Fibroblast of upper back skin (primary cell): ENCODE measurements at places on chromosomes 1 and 21.

DNA sequence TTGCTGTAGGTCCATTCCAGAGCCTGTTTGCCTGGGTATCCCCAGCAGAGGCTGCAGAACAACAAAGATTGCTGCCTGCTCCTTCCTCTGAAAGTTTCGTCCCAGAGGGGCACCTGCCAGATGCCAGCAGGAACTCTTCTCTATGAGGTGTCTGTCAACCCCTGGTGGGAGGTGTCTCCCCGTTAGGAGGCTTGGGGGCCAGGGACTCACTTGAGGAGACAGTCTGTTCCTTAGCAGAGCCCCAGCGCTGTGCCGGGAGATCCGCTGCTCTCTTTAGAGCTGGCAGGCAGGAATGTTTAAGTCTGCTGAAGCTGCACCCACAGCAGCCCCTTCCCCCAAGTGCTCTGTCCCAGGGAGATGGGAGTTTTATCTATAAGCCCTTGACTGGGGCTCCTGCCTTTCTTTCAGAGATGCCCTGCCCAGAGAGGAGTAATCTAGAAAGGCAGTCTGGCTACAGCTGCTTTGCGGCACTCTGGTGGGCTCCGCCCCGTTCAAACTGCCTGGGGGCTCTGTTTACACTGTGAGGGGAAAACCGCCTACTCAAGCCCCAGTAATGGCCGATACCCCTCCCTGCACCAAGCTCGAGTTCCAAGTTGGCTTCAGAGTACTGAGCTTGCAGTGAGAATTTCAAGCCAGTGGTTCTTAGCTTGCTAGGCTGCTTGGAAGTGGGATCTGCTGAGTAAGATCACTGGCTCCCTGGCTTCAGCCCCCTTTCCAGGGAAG is 8.7 kb upstream of the SLC25A24 start:
- no peak for DNase-seq

DNA sequence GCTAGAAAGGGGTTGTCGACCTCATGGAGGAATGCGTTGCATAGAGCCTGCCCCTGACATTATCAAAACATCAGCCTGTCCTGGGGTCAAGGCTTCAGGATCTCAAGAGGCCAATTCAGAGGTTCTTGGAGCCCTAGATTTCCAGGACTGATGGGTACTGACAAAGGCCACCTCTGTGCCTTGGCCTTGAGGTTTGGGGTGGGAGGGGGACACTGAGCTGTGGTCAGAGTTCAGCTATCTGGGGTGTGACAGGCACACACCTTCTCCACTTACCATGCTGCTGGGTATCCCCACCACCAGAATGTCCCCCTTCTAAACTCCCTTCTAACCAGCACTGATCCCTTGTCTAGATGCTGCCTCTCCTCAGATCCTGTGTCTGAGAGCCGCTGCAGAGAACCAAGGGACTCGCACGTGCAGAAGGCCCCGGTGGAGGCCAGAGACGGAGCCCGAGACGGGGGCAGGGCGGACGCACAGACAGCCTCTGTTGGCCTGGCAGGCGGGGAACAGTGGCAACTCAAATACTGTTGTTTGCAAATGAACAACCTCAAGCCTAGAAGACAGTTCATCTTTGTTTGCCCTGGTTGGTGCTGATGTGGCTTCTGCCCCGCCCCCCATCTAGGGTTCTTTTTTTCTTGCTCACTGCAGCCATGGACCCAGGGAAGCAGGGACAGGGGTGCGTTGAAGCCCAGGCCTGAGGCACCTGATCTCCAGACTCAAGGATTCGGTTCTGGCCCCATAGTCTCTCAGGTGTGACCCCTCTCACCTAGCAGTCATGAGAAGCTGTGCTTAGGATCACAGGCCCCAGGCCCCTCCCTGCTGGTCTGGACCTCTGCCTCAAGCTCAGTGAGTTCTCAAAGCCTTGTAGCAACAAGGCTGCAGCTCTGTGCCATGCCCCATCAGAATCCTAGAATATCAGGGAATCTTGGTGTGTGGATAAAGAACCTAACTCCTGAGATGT is 28.1 kb upstream of the CSF1 start:
- no peak for DNase-seq

DNA sequence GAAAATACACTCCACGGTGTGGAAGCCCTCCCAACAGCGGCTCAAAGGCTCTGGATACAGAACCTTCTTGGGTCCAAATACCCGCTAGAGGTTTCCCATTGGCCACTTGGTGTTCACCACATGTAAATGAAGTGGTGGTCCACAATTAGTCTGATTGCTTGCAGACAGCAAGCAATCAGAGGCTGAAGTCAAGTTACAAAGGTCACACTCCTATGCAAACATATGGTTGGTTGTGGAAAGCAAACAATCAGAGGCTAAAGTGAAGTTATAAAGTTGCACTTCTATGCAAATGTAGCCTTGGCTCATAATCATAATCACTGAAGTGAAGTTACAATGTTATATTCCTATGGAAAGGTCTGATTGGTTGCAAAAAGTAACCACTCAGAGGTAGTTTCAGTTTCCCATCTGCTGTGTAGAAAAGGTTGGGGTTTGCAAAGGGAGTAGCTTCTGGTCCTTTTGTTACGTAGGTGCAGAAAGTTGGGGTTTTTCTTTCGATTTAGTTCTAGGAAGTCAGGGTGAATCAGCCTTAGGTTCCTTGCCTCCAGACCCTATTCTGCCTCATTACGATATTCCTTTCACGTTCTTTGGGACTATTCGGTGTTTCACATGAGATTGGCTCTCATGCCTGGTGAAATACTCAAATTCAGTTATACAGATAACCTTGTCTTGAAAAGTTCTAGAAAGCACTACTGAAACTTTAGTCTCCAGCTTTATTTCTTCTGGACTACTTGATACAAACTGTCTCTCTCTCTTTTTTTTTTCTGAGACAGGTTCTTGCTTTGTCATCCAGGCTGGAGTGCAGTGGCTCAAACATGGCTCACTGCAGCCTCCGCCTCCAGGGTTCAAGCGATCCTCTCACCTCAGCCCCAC is 36.7 kb upstream of the MTF2 start:
- DNase-seq, result no peak

DNA sequence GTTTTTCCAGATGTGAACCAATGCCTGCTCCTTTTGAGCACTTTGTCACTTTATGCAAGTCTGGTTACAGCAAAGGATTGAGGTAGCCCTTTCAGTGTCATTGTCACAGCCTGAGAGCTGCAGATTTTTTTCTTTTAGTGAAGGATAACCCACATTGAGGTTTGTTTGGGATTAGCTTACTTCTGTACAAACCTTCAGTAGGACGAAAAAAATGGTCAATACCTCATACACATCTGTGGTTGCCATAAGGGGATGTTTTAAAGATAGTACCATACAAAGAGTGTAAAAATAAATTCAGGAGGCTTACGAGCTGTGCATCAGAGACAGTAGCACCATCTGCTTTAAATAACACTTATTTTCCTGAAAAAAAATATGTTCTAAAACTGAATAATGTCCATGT is 566.0 kb downstream of the AJAP1 start:
- no peak for DNase-seq

DNA sequence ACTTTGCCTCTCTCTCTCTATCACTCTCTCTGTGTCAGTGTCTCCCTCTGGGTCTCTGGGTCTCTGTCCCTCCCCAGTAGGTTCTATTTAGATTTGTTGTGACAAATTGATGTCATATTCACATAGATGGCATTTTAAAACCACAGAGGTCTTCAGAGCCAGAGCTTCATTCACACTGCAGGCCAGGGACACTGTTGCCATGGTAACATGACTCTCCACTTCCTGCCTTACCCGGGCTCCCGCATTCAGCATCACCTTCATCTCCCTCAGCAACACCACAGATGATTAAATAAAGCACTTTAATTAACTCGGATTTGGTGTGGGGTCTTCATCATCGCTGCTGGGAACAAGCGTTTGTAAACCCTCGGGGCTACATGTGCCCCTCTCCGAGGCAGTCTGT is 132.6 kb downstream of the ETS2 start:
- DNase-seq, result peak; percentile 58

GRCh38 chr1:231209531-231209930 is 31.5 kb upstream of the GNPAT start:
- DNase-seq, result no peak

DNA sequence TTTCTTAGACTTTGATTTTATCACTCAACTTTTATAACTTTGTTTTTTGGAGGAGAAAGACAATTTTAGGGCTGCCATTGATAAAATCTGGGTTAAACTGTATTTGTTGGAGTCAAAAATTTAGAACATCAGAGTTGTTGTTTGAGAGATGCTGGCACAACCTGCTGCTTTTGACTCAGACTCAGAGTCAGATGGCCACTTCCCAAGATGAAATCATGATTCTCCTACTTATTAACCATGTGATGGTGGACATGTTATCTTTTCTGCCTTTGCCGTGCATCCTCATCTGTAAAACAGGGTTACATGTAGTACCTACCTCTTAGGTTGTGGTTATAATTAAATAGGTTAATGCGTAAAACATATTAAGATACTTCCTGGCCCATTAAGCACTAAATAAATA is 71.2 kb downstream of the PLA2G4A start:
- DNase-seq, result no peak

- no peak for DNase-seq
These were observed 4.1 kb upstream of the NBL1 start for GRCh38 chr1:19639999-19640362.

GRCh38 chr21:29751473-29752185 is 188.2 kb downstream of the GRIK1 start:
- no peak for DNase-seq

DNA sequence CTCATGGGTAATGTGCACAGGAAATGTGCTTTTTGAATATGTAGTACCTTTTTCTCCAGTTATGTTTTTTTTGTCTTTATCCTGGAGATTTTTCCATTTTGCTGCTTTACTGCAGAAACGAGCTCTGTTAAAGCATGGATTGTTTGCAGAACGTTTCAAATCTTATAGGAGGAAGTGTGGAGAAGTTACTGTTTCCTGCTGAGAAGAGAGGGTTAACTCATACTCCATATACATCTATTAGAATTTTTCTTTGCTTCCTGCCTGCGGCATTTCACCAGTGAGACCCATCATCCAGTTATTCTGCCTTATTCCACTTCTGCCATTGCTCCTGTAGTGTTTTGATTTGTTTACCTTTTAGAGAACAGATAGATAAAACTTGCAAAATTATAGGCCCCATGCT is 2.0 kb downstream of the RPRD2 start:
- peak; percentile 17 for DNase-seq

DNA sequence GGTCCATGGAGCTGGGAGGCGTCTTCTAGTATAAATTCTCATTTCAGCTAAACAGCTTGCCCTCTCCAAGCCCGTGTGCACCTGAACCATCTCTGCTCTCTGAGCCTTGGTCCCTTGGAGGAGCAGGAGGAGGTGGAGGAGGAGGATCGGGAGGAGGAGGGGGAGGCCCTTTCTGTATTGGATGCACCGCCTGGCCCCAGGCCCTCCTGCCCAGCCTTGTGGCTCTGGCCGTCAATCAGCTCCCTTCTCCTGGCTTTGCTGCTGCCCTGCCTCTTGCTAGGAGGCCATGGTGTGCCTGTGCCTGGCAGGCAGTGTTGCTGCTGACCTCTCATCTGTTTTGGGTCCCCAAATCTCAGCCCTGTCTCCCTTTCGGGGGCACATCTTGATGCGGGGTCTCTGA is 9.0 kb downstream of the COL18A1 start:
- no peak for DNase-seq

- no peak for DNase-seq
These were observed 32.0 kb downstream of the VANGL2 start for GRCh38 chr1:160432371-160432786.

DNA sequence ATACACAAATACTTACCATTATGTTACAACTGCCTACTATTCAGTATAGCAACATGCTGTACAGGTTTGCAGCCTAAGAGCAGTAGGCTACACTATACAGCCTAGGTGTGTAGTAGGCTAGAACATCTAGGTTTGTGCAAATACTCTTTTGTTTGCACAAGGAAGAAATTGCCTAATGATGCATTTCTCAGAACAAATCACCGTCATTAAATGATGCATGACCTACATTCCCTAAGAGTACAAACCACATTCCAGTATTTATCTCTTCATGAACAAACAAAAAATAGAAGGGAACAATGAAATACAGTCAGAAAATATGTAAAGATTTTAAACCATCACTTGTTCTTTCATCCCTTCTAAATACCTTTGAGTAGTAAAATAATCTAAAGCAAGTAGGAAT is 109.7 kb upstream of the HP1BP3 start:
- DNase-seq, result no peak

DNA sequence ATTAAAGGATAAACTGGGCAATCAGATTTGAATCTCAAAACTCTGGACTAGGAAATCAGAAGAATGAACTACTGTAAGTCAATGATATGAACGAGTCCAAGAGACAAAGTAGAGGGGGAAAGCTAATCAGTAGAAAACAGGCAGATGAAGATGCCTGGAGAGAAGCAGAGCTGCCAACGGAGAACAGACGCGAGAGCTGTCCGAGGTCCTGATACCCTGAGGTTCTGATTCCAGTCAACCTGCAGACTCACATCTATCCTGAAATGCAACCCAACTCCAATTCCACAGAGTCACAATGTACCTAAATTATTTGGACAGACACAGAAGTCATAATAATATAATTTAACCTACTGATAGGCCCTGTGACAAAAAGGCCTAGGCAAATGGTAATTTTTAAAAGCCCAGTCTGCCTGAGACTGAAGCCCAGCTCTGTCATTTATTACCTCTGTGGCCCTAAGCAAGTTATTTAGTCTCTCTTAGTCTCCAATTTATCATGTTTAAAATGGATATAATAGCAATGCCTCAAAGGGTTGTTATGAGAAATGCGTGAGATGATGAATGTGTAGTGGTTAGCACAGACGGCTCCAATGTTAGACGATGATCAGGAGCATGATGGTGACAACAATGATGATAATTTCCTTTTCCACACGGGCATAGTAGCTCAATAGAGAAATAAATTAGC is 33.4 kb downstream of the RGS7 start:
- DNase-seq, result peak; percentile 25

GRCh38 chr1:35707601-35708440 is 10.9 kb downstream of the C1orf216 start:
- peak; percentile 28 for DNase-seq

GRCh38 chr1:225670356-225670755 is 17.4 kb upstream of the ENAH start:
- DNase-seq, result no peak

GRCh38 chr1:166676981-166677380 is 162.3 kb upstream of the POGK start:
- DNase-seq, result no peak

GRCh38 chr1:234429434-234429806 is 49.6 kb downstream of the TARBP1 start:
- DNase-seq, result no peak

- peak; percentile 86 for DNase-seq
These were observed 23.3 kb downstream of the CELA3A start for GRCh38 chr1:22024485-22025367.
